Motor neuron (in vitro differentiated cells): ENCODE measurements at places on chromosomes 12 and 14.
A peak's percentile ranks its signal among the peaks of the same experiment; 100 is the strongest.

- no peak for ATAC-seq
These were observed 52.9 kb downstream of the APOBEC1 start for GRCh38 chr12:7612851-7613250.

DNA sequence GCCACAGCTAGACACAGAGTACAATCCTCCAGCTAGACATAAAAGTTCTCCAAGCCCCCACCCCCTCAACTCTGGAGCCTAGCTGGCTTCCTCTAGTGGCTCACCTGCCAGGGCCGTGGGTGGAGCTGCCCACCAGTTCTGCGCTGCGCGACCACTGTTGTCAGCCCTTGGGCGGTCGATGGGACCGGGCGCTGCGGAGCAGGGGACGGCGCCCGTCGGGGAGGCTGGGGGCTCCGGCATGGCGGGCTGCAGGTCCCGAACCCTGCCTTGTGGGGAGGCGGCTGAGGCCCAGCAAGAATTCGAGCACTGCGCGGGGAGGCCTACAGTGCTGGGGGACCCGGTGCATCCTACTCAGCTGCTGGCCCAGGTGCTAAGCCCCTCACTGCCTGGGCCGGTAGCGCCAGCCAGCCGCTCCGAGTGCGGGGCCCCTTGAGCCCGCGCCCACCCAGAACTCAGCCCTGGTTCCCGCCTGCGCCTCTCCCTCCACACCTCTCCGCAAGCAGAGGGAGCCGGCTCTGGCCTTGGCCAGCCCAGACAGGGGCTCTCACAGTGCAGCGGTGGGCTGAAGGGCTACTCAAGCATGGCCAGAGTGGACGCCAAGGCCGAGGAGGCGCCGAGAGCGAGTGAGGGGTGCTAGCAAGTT lies 51.0 kb downstream of the RTN1 start:
- no peak for ATAC-seq

- no peak for ATAC-seq
These were observed 163.8 kb upstream of the KITLG start for GRCh38 chr12:88743946-88744685.

- ATAC-seq, result peak; percentile 67
These were observed 92.9 kb downstream of the ERC1 start for GRCh38 chr12:1083889-1084262.

DNA sequence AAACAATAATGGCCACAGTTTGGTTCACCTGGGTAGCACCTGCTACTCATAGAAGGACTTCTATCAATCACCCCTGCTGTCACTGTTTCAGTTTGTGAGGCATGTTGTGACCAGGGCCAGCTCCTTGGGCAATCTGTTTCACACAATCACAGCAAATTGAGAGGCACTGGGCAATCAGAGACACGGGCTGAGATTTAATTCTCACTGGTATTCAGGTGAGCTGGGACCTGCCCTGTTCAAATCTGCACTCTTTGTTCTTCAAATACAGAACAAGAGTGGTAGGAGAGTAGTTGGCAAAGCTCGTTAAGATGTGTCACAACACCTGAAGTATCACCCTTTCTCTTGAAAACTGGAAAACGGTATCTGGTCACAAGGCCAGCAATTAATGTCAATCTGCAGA lies 57.8 kb upstream of the NAP1L1 start:
- no peak for ATAC-seq

- no peak for ATAC-seq
These were observed 2.0 kb upstream of the PPP1CC start for GRCh38 chr12:110744601-110745264.

GRCh38 chr12:66756631-66757030 lies 77.8 kb upstream of the GRIP1 start:
- no peak for ATAC-seq

- ATAC-seq, result peak; percentile 94
These were observed 227.3 kb downstream of the KTN1 start for GRCh38 chr14:55807053-55807880.

DNA sequence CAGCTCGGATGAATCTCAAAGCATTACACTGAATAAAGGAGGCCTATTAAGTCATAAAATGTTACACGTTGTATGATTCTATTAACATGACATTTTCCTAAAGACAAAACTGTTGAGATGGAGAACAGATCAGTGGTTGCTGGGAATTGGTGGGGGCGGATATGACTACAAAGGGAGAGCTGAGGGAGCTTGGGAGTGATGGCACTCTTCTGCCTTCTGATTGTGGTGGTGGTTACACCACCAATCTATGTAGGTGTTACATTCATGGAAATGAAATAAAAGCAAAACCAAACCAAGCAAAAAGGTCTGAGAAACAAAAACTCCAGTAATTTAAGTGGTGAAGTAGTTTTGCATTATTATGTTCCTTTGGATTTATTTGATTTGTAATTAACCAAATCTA lies 16.4 kb upstream of the EVL start:
- ATAC-seq, result no peak

DNA sequence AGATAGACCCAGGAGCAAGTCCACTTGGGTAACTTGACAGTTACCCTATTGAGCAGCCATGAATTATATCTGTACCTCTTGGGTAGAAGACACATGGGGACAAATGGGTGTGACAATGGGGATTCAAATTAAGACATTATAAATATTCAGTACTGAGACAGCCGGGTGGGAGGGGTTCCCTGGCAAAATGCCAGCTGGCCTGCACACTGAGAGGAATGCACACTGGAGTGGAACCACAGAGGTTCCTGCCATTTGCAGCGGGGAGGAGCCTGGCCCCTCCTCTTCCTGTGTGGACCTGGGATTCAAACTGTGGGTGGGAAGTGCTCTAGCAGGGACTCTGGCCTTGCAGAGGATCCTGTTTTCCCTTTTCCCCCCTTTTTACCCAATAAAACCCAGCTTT lies 118.7 kb upstream of the CDKN3 start:
- peak; percentile 96 for ATAC-seq

DNA sequence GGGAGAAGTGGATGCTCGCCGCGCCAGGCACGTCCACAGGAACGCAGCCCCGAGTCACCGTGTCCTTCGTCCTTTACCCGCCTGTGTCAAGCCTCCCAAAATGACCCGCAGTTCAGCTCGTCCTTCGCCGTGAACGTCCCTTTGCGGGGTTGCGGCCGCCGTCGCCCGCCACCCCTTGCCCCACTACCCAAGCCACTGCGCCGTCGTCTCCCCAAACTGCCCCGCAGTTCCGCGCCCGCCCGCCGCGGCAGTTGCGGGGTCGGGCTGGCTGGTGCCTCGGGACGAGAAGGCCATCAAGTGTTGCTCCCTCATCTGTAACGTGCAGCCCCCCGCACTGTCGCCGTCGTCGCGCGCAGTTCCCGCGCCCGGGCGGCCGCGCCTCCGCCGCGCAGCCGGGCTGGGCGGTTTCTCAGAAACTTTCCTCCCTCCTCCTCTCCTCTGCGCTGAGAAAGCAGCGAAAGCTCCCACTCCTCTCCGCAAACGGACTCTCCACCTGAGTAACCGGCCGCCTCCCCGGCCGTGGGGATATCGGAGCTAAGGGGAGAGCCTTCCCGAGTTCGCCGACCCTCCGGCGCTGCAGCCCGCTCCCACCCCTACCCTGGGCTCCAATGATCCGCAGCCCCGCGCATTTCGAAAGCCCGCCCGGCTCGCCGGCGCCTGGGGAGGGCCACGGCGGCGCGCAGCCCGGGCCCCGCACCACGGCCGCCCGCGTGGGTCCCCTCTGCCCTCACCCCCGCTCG lies 6.7 kb downstream of the CDKN1B start:
- peak; percentile 34 for ATAC-seq

DNA sequence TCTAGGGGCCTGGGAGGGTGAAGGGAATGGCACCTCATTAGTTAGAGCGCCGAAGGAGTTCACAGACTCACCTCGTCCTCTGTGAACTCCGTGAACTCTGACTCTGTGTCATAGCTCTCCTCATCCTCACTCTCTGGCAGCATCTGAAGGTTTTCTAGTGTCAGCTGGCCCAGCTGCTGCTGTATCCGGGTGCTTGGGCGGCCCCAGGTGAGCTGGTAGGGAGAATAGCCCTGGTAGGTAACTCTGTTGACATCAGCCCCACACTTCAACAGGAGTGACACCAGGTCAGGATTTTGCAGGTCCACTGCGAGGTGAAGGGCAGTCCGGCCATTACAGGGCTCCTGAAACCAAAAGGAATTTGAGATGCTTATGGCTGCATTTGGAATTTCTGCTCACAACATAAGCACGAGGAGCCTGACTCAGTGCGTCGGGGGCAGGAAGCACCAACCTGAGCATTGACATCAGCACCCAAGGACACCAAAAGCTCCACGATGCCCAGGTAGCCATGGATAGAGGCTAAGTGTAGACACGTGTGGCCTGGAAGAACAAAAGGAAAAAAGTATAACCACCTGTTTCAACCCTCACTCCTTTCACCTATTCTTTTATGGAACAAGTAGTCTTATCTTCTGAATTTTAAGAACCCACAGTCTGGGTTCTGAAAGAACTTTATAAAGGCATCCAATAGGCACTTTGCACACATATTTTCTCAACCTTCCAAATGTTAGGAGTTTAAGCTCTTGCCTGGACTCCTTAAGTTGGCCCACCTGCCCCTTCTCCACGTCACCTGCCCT lies 2.0 kb downstream of the NFKBIA start:
- no peak for ATAC-seq

GRCh38 chr12:34393086-34393820 lies 371.0 kb downstream of the ALG10 start:
- ATAC-seq, result no peak

- no peak for ATAC-seq
These were observed 217.8 kb downstream of the LRFN5 start for GRCh38 chr14:41824441-41824840.

DNA sequence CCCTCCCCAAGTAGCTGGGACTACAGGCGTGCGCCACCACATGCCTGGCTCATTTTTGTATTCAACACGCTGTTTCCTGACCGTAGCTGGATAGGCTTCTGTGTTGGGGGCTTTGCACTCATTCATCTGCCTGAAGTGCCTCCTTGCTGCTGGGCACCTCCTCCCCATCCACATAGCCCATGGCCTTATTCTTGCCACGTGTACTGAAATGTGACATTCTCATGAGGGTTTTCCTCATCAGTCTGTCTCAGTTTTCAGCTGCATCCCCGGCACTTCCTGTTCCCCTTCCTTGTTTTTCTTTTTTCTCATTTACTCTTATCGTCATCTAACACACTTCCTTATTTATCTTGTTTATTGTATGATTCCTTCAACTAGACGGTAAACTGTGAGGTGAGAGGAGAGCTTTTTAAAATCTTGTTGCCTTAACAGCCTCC lies 36.6 kb downstream of the RCOR1 start:
- ATAC-seq, result no peak

DNA sequence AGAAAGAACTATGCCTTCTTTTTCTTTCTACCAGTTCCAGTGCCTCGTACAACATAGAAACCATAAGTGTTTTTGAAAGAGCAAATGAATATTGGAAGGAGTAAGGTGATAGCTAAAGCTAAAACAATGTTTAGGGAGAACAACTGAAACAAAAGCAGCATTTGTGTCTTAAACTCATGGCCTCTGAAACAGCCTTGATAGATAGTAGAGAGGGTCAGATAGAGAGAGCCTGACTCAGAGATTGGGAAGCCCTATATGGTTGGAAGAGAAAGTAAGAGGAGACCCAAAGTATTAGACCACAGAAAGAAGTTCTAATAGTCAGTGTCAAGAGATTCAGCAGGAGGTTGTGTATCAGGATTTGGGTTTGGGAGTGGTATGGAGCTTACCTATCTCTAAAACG lies 79.6 kb upstream of the IFNG-AS1 start:
- no peak for ATAC-seq

- no peak for ATAC-seq
These were observed 17.7 kb downstream of the OR6S1 start for GRCh38 chr14:20623798-20624197.

DNA sequence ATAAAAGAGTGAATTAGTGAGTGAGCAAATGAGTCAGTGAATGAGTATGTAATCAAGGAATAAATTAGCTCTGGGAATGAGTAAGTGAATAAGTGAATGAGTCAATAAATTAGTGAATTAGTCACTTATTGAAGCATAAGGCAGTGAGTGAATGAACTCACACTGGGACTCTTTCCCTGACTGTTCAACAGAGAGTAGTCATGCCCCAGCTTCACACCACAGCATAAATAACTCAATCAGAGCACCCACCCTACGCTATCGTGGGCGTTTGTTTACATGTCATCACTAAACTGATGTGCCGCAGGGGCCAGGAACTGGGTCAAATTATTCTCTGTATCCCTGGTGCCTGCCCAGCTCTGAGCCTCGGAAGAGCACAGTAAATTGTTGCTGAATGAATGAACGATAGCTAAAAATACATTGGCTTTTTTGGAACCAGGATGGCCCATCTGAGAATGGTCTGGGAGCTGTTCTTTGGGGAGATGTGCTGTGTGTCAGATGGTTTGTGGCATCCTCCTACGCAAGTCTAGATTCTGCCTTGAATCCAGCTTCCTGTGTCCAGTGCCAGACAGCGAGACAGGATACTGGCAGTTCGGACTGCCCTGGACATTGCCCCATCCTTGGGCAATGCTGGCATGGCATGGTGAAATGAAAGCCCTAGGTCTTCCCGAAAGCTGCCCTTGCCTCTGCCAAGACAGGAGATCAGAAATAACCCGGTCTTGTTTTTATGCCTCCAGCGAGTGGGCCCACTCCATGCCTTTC lies 98.0 kb upstream of the RTL1 start:
- peak; percentile 71 for ATAC-seq

GRCh38 chr14:30179381-30180130 lies 251.9 kb upstream of the PRKD1 start:
- ATAC-seq, result no peak

- no peak for ATAC-seq
These were observed 363.4 kb upstream of the PDE3A start for GRCh38 chr12:20004952-20005351.

- peak; percentile 77 for ATAC-seq
These were observed 255.4 kb downstream of the DAD1 start for GRCh38 chr14:22333422-22334274.

DNA sequence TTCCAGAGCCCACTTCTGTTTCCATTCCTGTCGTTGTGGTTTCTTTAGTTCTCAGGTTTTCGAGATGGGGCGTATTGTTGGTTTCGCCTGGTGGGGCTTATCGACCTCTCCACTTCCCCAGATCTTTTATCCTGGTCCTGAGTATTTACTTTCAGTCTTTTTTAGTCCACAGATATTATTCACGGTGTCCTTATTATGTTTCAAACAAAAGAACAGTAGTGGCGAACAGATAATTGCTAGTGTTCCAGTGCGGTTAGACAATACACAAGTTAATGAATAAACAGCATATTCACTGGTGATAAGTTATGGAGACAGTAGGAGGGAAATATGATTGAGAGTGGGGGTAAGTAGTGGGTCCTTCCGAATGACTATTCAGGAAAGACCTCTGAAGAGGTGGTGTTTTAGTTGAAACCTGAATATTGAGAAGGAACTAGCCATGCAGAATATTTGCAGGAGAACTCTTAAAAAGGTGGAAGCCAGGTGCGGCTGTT lies 668 bp downstream of the TMEM260 start:
- ATAC-seq, result no peak

- no peak for ATAC-seq
These were observed 32.3 kb downstream of the GIT2 start for GRCh38 chr12:109963743-109964429.
